GM04504 (cell line): ENCODE measurements at places on chromosomes 4 and X.
A peak's percentile ranks its signal among the peaks of the same experiment; 100 is the strongest.

DNA sequence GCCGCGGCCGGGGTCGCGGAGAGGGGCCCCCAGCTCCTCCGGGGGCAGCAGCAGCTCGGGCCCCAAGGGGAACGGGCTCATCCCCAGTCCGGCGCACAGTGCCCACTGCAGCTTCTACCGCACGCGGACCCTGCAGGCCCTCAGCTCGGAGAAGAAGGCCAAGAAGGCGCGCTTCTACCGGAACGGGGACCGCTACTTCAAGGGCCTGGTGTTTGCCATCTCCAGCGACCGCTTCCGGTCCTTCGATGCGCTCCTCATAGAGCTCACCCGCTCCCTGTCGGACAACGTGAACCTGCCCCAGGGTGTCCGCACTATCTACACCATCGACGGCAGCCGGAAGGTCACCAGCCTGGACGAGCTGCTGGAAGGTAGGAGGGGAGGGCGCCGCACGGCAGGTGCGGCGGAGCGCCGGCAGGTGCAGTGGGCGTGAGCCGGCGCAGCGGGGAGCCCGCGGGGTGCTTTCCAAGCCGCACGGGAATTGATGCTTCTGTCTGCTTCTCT lies 886 bp downstream of the DCLK2 start:
- no peak for DNase-seq

DNA sequence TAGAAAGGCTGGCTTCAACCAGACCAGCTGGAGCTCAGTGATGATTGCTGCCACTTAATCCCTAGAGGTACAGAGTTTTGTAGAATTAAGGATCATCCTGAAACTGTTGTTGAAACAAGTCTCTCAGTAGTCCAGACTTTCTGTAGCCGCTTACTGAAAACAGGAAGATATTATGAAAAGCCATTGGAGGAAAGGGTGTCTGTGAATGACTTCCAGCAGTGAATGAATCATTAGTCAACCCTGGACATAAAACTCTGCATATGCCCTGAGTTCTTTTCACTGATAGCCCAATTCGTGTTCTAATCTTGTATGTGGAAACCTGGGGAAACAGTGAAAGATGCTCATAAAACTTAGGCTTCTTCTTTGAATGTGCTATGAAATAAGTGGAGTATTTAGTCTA lies 14.8 kb downstream of the HOPX start:
- DNase-seq: no peak

DNA sequence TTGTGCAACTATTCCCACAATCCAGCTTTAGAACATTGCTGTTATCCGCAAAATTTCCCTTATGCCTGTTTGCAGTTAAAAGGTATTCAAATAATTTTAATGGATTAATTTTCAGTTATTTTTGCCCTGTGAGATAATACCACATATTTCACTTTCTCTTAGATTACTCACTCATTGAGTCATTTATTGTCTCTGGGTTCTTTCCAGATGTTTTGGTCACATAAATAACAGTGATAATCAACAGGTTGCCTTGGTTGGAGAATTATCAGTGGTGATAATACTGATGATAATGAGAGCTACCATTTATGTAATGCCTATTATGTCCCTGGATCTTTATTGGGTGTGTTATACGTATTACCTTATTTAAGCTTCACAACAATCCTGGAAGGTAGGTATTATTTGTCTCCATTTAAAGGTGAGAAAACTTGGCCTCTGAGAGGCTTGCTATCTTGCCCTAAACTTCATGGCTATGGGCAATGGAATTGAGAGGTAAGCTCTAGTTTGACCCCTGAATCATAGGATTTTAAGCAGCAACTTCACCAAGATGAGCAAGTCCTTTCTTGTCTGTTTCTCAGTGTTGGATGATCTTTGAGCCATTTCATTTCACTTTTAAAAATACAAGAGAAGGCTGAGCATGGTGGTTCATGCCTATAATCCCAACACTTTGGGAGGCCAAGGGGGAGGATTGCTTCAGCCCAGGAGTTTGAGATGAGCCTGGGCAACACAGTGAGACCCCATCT lies 87.4 kb downstream of the KIT start:
- DNase-seq: no peak

DNA sequence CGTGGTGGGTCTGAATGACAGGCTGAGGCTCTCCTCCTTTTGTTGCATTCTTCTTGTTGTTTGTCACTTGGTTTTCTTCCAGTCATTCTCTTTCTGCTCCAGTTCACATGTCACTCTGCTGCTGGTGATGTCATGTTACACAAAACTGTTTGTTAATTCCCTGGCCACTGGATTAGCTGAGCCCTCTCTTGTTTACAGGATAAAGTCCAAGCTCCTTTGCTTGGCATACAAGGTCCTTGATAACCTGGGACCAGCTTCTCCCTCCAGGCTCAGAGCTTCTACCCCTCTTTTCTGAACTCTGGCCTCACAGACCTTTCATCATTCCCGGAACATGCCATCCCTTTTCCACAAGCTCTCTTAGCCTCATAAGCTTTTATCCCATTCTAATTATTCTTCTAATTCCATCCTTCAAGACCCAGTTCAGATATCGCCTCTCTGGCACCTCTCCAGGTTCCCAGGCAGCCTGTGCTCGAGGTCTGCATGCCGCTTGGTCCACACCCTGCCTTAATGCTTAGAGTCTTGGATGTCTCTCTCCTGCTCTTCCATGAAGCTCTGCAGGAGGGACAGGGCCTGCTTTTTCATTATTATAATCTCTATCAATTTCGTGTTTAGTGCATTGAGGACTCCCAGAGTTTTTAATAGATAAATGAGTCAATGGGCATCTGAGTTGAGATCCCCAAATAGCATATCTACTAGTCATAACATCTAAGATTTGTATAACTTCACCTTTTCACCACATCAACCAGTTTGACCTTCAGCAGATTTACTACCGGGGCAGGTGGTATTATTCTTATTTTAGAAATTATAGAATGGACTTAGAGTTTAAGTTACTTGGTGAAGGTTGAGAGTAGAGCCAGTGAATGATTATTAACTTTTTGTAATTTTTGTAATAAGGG lies 98.7 kb downstream of the TMEM131L start:
- peak; percentile 48 for DNase-seq

DNA sequence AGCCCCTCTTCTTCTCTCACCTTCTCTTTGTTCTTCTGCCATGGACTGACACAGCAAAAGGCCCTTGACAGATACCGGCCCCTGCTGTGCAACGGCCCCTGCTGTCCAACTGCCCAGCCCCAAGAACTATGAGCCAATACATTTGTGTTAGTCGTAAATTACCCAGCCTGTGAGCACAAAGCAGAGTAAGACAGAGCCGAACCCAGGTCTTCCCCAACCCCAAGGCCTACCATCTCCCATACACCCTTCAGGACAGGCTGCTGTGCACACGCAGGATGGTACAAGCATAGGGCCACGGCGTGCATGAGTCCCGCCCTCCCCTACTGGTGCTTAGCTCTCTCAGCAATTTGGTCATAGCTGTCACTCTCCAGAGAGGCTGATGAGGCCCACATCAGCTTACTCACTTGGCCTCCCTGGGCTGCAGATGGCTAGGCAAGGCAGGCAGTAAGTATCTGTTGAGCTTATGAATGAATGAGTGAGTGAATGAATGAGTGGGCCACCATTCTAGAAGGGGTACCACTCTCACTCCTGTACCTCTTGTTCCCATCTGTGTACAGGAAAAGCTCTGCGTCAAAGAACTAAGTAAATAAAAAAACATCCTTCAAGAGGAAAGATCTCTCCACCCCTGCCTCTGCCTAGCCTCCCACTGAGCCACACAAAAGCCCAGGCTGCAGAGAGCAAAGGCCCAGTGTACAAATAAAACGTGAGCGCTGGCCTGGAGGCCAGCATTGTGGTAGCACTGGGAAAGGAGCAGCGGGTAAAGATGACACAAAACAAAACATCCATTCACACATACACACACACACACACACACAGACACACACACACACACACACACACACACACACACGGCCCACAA lies 13.9 kb downstream of the WDR1 start:
- DNase-seq: no peak

DNA sequence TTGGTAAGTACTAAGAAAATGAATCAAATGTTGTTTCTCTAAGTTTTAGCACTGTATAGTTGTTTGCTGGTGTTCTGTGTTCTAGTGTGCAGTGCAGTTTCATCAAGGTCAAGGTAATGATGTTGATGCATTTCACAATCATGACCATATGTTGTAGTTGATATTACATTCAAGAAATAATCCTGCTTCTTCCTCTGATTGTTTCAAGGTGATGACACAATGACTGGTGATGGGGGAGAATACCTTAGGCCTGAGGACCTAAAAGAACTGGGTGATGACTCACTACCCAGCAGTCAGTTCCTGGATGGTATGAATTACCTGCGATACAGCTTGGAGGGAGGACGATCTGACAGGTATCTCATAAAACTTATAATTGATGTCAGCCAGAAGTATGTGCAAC lies 261.6 kb downstream of the ANK2 start:
- no peak for DNase-seq
